MV-4-11 (cell line): ENCODE measurements at places on chromosomes 16 and 17.

DNA sequence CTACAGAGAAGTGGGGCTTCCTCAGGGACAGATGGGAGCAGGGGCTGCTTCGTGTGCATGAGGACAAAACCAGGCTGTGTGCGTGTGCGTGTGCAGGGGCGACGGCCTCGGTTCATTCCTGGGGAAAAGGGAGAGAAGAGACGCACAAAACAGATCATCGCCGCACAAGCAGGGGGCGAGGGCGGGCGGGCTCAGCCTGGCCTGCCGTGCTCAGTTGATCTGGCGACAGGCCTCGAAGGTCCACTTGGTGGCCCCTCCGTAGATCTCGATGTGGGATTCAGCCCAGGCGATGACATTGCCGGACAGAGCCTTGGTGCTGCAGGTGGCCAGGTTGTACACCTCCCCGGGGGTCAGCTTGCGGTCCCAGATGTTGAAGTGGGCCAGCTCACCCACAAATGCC is 5.8 kb downstream of the NPTX1 start:
- DNase-seq = no peak

- no peak for DNase-seq
Measured at GRCh38 chr17:65173976-65174683, 37.0 kb downstream of the RGS9 start.

DNA sequence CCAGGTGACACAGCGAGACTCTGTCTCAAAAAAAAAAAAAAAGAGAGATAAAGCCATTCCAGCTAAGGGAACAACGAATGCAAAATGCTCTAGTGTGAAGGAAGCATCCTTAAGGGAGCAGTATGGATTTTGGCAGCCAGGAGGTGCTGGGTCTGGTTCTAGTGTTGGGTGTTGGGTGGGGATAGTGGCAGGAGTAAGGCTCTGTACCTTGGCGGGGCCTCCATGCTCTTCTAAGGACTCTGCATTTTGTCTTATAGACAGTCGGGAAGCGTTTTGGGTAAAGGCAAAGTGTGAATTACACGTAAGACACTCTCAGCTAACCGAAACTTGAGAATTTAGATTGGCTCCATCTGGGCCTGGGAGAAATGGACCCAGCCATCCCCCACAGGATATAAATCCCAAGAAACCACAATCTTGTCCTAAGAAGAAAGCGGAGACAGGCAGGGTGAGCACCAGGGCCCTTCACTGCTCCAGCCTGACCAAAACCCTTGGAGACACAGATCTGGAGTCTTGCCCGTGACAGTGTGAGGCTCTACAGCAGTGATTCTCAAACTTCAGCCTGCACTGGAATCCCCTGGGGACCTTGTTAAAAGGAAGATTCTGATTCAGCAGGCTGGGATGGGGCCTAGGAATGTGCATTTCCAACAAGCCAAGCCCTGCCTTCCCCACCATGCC is 33.1 kb upstream of the PHB1 start:
- DNase-seq = no peak

- no peak for DNase-seq
Measured at GRCh38 chr16:12028288-12028619, 51.7 kb downstream of the SNX29 start.

- no peak for DNase-seq
Measured at GRCh38 chr16:85988723-85989313, 89.9 kb downstream of the IRF8 start.

- DNase-seq = peak; percentile 24
Measured at GRCh38 chr17:66343531-66344078, 41.2 kb downstream of the PRKCA start.

- no peak for DNase-seq
Measured at GRCh38 chr17:14513835-14514234, 213.0 kb downstream of the HS3ST3B1 start.

DNA sequence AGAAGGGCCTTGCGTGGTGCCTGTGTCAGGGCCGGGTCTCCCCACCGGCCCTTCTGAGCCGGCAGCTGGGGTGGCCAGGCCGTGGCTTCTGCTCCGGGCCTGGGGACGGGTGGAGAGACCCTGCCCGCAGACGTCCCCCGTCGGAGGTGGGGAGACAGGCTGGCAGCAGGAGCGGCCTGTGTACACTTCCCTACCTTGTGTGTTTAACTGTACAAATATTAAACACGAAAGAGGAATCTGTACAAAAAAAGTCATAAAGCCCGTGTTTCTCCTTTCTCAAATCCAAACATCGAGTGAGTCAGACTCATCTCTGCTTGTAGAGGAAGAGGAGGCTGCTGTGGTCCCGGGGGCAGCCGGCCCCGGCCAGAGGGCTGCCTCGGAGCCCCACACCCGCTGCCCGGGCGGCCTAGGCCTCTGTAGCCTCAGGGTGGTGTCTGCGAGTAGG is 2.0 kb downstream of the CACNA1H start:
- DNase-seq = no peak

DNA sequence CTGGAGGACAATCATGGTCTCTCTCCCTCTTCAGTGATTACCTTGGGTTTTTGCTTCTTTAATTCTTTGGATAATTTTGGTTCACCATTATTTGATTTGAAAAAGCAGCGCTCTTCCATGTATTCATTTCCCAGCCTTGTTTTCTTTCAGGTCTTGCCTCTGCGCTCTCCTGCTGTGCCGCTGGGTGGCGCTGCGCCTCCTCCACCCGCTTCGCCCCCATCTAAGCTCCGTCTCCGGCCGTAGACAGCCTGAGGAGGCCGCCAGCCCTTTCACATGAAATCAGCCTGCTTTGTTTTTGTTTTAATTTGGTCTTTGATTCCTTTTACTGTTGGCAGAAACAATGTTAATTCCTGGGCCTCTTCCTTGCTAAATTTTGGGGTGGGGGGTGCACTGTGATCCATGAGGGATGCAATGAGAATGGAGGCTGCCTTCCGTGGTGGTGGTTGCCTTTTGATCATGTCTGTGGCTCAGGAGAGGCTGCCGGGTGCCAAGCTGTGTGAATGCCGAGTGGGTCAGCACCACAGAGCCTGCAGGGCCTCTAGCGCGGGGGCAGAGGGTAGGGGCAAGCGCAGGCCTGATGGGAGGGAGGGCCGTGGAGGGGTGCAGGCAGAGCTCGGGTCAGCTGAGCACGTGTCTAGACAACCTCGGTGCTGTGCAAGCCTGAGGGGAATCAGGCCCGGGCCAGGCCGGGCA is 64.1 kb downstream of the PLD6 start:
- DNase-seq = peak; percentile 17

- DNase-seq = peak; percentile 65
Measured at GRCh38 chr16:27547134-27547533, 2.6 kb downstream of the GTF3C1 start.

DNA sequence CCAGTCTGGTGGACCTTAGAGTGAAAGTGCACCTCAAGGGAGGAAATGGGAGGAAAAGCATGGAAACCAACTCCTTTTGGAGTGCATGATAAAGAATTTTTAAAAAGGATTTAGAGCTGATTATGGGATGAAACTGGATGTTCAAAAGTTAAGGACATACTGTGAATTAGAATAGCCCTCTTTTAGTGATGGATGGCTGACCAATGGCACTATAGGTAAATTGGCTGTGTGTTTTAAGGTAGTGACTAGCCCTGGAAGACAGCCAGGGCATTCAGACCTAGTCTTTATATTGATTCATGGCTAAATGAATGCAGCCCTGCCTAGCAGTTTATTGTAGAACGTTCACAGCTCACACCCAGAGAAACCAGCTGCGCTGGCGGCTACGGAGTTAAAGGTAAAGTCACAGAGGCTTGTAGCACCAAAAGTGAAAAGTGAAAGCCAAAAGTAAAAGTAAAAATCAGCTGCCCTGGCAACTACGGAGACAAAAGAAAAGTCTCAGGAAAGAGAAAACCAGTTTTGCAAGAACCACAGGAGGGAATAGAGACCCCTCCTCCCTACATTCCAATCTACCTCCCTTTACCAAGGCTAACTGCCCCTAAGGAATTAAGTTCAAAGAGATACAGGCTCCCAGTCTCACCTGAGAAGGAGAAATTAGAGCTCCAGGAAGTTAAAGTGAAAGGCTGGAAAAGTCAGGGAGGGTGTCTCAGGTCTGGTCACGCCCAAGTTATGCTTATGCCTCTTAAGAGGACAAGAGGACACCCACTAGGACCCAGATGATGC is 21.8 kb downstream of the ACSM1 start:
- peak; percentile 46 for DNase-seq

- no peak for DNase-seq
Measured at GRCh38 chr16:4293822-4294457, 21.1 kb upstream of the TFAP4 start.

DNA sequence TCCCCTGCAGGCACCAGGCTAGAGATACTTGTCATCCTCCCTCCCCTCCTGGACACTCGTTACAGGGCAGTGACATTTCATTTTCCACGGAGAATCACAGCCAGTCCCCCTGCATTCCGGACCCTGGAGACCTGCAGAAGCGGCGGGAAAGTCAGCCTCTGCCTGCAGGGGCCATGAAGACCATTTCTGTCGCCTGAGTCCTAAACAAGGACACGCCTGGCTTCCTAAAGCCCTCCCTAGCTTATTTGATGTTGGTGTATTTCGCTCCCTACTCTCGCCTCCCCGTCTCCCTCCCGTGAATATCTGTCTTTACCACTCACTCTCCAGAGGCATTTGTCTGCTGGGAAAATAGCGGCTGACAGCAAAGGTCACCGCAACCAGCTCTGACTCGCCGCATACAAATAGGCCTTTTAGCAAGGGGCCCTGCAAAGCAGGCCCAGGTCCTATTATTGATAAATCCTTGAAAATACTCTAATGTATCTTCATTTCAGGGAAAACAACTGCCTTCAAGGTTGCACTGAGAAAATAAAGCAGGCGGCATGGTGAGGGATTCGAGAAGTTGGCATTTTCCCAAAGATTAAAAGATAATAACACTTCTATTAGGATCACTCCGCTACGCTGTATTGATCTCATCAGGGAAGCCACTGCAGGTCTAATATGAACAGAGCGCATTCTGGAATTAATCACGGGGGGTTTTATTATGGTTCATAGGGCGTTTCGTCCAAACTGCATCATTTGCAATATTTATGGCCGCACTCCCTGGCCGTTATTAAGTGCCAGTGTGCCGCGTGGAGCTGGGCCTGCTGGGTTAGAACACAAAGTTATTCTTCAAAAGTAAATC is 447.1 kb upstream of the CDH5 start:
- no peak for DNase-seq

DNA sequence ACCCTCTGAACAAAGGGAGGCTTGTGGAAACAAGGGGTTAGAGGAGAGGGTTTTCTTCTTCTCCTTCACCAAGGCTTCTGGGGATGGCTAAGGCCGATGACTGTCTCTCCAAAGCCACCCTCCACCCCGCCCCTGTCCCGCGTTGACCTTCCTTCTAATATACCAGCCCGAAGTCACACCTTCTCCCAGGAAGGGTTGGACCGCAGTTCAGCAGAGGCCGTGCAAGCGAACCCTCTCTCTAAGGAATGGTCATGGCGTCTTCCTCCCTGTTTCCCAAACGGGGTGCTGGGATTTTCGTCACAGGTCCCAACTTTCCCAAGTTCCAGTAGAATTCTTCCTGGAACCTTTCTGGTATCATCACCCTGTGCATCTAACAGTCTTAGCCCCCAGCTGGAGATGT is 49.4 kb downstream of the FZD2 start:
- DNase-seq = no peak

- DNase-seq = no peak
Measured at GRCh38 chr17:71791311-71791710, 329.5 kb upstream of the SOX9 start.

DNA sequence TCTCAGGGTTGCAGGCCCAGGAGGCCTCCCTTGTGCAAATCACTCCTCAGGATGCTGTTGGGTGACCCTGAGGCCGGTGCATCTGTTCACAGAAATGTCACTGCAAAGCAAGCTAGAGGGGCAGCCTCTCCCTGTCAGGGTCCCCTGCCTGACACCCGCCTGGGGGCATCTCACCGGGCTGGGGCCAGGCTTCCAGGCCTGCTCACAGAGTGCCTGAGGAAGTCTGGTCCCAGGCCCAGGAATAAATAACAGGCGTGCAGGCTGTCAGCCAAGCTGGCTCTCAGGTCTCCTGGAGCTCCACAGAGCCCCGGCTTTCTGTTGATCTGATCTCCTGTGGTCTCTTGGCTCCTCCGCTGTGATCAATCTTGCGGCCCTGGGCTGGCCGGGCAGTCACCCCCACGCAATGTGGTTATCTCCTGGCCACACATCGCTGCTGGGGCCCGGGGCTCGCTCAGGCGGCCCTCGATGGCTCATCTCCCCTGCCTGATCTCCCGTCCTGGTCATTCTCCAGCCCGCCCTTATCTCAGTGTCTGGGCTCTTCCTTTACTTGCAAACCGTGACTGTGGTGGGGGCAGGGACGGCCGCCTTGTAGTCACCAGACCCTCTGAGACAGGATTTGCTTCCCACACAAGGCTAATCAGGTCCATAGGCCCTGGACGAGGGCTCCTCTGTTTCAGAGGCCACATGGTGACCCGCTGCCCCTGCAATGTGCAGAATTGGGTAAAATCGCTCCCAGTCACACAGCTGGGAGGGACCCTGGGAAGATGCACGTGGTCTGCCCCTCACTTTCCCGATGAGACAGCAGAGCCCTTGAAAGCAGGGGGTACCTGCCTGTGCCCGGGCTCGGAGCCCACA is 231.2 kb upstream of the GSE1 start:
- DNase-seq = peak; percentile 24

DNA sequence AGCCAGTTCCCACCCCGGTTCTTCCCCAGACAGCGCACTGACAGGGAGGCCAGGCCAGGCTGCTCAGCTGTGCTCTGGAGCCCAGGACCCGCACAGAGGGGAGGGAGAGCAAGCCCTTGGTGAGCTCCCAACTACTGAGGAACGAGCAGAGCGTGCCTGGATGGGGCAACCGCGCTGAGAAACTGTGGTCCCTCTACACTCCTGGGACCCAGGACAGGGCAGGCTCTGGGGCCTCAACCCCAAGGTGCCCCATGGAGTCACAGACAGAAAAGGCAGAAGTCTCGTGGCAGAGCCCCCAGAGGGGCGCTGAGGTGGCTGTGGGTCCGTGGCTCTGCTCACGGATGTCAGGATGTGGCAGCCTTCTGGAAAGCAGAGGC is 16.3 kb downstream of the SLX4 start:
- no peak for DNase-seq

DNA sequence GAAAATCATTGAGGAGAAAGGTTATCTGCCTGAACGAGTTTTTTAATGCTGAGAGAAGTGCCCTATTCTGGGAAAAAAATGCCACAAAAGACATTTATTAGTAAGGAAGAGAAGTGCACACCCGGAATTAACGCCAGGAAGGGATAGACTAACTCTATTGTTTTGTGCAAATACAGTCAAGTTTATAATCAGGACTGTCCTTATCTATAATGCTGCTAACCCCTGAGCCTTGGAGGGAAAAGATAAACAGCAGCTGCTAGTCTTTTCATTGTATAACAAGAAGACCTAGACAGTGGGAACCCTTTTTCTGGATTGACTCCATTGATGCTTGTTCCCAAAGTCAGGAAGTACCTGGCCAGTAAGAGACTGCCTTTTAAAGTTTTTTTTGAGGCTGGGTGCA is 26.5 kb downstream of the BCAS3 start:
- no peak for DNase-seq
